Fibroblast of upper back skin (primary cell): ENCODE measurements at places on chromosomes 1 and 21.

GRCh38 chr1:29631836-29632805 is 395.8 kb downstream of the PTPRU start:
- DNase-seq: no peak

DNA sequence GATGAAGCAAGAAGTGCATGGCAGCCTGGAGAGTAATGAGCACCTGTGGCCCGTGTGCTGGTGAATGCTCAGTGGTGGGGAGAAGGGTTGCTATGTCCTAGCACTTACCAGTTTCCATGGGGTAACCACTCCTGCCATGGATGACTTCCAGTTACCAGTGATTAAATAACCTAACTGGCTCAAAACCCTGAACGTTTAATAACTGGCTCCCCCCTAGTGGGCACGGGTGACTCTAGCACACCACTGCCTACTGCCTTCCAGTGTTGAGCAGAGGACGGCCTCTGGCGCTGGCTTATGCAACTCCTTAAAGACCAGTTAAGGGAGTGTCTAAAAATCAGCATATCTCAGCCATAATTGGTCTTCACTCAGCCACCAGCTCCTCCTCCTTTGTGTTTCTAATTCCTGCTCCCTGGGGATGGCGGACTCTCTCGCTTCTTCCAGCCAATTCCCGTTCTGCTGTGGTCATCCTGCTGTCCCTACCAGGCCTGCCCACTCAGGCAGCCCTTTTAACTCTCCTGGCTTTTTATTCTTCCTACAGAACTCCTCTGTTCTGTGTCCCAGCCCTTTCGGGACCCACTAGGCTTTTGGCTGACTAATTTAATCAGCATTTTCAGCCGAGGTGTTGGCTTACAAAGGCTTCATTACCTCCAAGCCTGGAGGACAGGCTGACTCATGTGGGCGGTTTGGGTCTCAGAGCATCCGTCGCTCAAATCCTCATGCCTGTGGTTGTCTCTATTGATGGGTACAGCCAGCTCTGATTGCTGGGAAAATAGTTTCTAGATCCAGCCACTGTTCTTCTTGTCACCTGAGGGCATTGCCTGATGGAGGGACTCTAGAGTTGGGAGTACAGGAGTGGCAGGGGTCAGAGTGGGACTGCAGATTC is 332.4 kb downstream of the CAMTA1 start:
- peak; percentile 92 for DNase-seq

GRCh38 chr1:25805863-25806225 is 5.9 kb downstream of the SELENON start:
- DNase-seq: peak; percentile 33

DNA sequence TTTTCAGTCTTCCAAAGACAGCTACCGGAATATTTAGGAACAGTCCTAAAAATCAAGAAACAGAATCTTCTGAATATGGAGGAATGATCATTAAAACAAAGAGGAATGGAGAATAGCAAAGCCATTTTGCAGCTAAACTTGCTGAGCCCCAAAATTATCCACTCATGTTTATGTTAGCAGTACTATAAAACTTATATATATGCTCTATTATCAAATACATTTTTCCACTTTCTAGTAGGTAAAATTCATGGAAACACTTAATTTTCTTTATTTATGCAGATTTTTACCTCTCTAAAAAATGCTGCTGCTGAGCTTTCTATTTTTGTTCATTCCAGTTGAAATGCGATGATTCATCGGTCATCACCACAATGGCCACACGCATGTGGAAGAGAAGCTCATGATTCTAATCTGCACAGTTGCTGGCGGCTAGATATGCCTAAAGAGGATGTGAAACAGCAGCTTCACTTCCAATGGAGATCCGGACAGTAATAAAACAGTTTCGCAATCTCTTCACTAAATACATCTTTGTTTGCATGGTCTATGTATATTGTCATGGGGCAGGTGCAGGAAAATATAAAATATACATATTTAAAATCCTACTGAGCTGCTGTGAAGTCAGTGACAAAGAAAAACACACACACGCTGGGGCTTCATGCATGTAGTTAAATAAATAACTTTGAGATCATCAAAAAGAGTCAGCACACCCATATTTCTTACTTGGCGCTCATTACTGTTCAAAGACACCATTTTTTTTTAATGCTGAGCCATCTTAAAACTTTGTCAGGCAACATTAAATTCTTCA is 292.2 kb downstream of the SMYD3 start:
- DNase-seq: peak; percentile 92

- peak; percentile 36 for DNase-seq
These were observed 4.7 kb downstream of the SORT1 start for GRCh38 chr1:109392788-109393616.

- no peak for DNase-seq
These were observed 341.9 kb downstream of the PTBP2 start for GRCh38 chr1:97063532-97063931.

- no peak for DNase-seq
These were observed 22.5 kb downstream of the JMJD4 start for GRCh38 chr1:227712648-227713047.

GRCh38 chr1:8858112-8858668 is 20.3 kb downstream of the ENO1 start:
- peak; percentile 91 for DNase-seq

DNA sequence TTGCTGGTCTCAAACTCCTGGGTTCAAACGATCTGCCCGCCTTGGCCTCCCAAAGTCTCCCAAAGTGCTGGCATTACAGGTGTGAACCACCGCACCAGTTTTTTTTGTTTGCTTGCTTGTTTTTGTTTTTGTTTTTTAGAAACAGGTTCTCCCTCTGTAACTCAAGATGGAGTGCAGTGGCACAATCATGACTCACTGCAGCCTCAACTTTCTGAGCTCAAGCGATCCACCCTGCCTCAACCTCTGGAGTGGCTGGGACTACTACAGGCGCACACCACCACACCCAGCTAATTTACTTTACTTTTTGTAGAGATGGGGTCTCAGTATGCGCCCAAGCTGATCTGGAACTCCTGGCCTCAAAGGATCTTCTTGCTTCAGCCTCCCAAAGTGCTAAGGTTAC is 47.3 kb upstream of the USP1 start:
- DNase-seq: no peak

GRCh38 chr21:38920631-38921398 is 115.1 kb downstream of the ETS2 start:
- peak; percentile 88 for DNase-seq

GRCh38 chr1:3863231-3863935 is 6.1 kb downstream of the DFFB start:
- DNase-seq: no peak

GRCh38 chr1:165717918-165718515 is 19.7 kb upstream of the ALDH9A1 start:
- peak; percentile 65 for DNase-seq

DNA sequence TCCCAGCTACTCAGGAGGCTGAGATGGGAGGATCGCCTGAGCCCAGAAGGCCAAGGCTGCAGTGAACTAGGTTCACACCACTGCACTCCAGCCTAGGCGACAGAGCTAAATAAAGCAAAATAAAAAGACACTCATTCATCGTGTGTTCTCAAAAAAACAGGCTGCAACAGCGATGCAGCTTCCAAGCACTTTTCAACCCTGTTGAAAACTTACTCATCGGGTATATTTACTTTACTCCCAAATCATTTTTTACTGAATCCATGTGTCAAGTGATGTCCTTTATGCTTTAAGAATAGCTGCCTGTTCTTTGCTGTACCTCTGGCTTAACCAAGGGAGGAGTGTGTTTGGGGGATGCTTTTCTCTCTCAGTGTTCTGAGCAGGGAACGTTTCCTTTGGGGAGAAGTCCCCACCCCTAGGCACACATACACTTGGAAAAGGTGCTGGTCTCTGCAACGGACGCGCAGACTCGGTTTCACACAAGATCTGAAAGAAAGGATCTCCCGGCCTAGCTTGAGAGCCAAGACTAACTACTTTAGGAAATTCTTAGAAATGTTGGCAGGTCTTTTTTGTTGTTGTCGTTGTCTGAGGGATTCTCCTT is 1.4 kb downstream of the MAP1LC3C start:
- peak; percentile 6 for DNase-seq

GRCh38 chr1:203677771-203678170 is 51.1 kb downstream of the ATP2B4 start:
- no peak for DNase-seq

DNA sequence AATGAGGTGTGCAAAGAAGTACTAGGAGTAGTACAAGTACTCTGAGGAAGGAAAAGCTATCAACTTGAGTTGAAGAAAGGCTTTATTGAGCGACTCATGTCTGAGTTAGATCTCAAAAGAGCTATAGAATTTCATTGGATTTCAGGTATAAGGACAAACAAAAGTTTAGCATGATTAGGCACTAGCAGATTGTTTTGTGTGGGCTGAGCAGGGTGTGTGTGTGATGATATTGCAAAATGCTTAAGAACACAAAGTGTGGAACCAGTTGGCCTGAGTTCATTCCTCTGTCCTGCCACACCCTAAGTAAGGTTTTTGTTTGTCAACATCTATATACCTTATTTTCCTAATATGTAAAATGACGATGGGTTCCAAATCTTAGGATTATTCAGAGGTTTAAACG is 158.9 kb downstream of the KCNK2 start:
- no peak for DNase-seq

DNA sequence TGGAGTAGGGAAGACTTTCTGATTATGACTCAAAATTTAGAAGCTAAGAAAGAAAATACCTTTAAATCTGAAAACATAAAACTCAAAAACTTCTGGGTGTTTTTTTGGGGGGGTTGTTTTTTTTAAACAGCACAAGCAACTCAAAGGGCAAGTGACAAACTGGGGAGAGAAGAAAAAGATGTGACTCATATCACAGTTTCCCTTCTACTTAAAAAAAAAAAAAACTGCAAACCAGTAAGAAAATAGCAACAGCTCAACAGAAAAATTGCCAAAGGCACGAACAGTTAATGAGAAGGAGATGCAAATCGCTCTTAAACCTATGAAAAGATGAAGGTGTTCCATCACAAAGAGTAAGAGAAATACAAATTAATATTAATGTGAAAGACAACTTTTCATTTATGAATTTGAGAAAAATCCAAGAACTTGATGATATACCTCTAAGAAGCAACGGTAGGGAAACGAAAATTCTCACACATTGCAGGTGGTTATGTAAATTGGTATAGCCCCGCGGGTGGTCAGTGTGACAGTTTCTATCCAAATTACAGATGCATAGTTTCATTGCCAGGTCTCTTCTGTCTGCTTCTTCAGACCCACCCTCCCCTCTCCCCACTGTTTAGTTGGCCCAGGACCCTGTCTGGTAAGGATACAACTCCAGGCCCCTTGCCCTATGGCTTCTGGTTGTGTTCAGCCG is 9.0 kb downstream of the IFNAR2 start:
- DNase-seq: no peak

GRCh38 chr1:151553659-151554058 is 13.6 kb downstream of the TUFT1 start:
- DNase-seq: peak; percentile 56

- DNase-seq: no peak
These were observed 63.6 kb downstream of the KAZN start for GRCh38 chr1:14662116-14662515.

- no peak for DNase-seq
These were observed 29.5 kb downstream of the LMO4 start for GRCh38 chr1:87358219-87358618.

DNA sequence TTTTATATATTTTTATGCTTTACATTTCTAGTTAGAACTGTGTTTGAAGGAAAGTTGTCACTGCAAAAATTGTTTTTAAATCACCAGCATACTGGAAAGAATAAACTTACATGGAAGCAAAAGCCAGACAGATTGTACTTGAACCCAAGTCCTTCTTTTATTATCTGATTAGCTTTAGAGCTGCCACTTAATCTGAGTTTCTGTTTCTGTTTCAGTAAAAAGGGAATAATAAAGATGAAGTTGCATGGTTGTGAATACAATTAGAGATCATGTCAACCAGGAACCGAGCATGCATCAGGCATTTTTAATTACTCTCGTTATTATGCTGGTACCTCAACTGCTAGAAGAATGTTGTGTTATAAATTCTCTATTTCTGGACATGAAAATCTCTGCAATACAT is 76.9 kb upstream of the EXO1 start:
- no peak for DNase-seq

DNA sequence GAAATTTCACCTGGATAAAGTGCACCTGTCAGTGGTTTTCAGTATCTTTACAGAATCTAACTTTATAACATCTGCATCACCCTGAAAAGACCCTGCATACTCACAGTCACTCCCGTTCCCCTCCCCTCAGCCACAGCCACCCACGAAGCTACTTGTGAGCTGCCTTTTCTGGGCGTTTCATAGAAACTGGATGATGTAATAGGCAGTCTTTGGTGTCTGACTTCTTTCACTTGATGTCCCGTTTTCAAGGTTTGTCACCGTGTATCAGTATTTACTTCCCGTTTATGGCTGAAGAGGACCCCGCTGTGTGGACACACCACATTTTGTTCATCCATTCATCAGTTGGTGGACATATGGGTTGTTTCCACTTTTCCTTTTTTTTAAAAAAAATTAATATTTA is 47.8 kb upstream of the LRRC3 start:
- peak; percentile 2 for DNase-seq

DNA sequence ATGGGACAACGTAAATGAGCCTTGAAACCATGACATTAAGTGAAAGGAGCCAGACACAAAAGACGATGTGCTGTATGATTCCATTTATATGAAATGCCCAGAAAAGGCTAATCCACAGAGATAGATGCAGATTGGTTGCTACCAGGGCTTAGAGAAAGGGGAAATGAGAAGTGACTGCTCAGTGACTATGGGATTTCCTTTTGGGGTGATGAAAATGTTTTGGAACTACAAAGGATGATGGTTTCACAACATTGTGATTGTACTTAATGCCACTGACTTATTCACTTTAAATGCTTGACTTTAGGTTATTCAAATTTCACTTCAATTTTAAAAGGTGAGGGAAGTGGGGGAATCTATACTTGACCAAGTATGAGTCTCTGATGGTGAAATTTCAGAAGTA is 414.3 kb downstream of the SETD4 start:
- no peak for DNase-seq

DNA sequence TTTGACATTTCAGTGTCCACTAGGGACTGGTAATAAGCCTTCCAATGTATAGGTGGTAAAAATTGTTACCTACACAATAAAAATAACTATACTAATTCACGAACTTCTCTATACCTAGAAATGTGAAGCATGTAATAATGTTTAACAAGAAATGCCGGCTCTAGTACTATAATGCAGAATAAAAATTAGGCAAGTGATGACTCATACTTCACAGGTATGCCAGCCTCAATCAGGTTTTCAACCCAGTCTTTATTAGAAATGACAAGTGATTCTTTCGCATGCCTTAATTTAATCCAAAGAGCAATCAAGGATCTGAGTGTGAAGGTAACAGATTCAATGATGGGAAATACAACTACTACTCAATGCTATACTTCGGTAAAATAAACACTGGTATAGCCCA is 134.9 kb downstream of the RERE start:
- no peak for DNase-seq

- DNase-seq: no peak
These were observed 1029.0 kb upstream of the B3GALT2 start for GRCh38 chr1:194215448-194215847.

- DNase-seq: no peak
These were observed 7.9 kb downstream of the C8B start for GRCh38 chr1:56957931-56958330.

DNA sequence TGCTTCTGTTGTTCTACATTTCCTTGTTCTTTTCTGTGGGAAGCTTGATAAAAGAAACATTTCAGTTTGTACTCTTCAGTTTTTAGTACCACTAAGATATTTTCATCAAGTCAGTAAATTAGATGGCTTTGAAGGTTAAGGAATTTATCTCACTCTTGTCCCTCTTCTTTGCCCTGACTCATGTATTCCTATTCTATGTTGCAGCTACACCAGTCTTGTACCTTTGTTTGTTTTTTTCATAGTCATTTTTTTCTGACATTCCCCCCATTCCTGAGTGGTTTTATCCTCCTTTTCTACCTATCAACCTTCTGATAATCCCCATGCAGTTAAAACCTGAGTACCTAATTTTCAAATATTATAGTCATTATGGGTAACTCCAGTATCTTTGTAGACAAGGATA is 65.4 kb downstream of the MAST2 start:
- DNase-seq: no peak
